CD8-positive, alpha-beta memory T cell (primary cell): ENCODE measurements at places on chromosomes 6 and 20.
A peak's percentile ranks its signal among the peaks of the same experiment; 100 is the strongest.

- no peak for DNase-seq
- peak overlapping the region; percentile 64 for H3K27ac ChIP-seq
- H3K36me3 ChIP-seq, result no peaks in the 10 kb centered on the region
- peaks cover 96% of the 10 kb centered on the region for H3K4me1 ChIP-seq
- peak overlapping the region; percentile 3 for H3K4me3 ChIP-seq
- no peaks in the 10 kb centered on the region for H3K27me3 ChIP-seq
Measured at GRCh38 chr20:48761874-48762273, 65.9 kb downstream of the PREX1 start.

DNA sequence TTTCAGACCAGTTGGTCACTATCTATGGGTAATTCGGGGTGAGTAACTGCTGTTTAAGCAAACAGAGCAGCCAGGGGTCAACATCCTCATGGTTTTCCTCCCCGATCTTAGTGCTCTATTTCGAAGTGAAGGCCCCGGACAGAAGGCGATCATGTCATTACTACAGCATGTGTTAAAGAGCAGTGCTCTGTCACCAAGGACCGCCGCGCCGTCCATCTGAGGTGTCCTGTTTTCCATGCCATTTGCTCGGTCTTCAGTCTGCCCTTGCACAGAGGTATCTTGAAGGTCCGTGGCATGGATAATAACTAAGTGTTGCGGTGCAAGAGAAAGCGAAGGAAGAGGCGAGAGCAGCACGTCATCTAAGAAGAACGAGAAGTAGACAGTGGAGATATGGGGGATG, 25.1 kb downstream of the PPP1R3G start:
- no peak for DNase-seq
- no peaks in the 10 kb centered on the region for H3K36me3 ChIP-seq
- H3K4me3 ChIP-seq, result no peak overlapping the region
- H3K27me3 ChIP-seq, result no peaks in the 10 kb centered on the region
- H3K27ac ChIP-seq, result no peak overlapping the region

DNA sequence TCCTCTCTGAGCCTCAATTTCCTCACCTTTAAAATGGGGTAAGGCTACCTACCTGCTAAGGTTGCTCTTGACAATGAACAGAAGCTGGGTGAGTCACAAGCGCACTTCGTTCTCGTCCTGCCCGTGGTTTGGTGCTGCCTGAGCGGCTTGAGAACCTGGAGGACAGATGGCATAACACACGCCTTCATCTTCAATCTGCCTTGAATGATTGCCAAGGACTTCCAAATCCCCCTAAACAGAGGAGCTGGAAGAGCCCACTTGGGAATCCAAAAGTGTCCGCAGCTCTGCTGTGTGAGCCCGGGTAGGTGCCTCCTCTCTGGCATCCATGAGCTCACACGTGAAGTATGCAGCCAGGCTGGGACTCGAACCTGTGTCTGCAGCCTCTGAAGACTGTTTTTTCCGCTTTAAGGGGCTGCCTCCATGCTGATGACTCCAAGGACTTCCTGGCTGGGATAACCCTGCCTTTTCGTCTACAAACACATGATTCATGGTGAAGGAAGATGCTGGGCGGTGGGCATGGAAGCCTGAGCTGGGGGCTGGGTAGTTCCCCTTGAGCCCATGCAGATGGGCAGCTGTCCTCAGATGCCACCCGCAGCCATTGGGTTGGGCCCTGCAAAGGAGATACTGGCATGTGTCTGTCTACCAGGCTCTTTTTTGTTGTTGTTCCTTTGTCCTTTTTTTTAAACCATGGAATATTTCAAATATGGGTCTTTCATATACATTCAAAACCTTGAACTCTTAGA, 25.3 kb upstream of the CSNK2A1 start:
- no peak overlapping the region for H3K27ac ChIP-seq
- H3K4me1 ChIP-seq, result no peaks in the 10 kb centered on the region
- peaks cover 8% of the 10 kb centered on the region for H3K27me3 ChIP-seq
- H3K36me3 ChIP-seq, result no peaks in the 10 kb centered on the region
- DNase-seq, result no peak

- no peak overlapping the region for H3K4me3 ChIP-seq
- no peak for DNase-seq
- no peaks in the 10 kb centered on the region for H3K4me1 ChIP-seq
- no peak overlapping the region for H3K27ac ChIP-seq
- H3K36me3 ChIP-seq, result no peaks in the 10 kb centered on the region
Measured at GRCh38 chr6:44569931-44570385, 182.5 kb downstream of the CDC5L start.

DNA sequence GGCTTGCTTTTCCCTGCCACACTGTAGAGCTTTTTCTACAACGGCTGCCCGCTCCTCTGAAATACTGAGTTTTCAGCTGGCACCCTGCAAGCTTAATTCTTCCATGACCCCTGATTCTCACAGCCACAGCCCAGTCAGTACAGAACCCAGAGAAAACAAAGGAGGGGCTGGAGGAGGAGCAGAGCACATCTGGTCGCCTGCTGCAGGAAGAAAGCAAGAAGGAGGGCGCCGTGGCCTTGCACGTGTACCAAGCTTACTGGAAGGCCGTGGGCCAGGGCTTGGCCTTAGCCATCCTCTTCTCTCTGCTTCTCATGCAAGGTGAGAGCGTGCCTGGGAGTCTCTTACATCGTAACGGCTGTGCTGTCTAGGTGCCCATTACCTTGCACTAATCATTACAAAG, 11.3 kb downstream of the DLK2 start:
- no peaks in the 10 kb centered on the region for H3K4me1 ChIP-seq
- DNase-seq, result no peak
- no peak overlapping the region for H3K4me3 ChIP-seq

- H3K36me3 ChIP-seq, result no peaks in the 10 kb centered on the region
- no peak for DNase-seq
- H3K27ac ChIP-seq, result no peak overlapping the region
- no peaks in the 10 kb centered on the region for H3K4me1 ChIP-seq
Measured at GRCh38 chr20:57556980-57557274, 4.0 kb upstream of the PCK1 start.

DNA sequence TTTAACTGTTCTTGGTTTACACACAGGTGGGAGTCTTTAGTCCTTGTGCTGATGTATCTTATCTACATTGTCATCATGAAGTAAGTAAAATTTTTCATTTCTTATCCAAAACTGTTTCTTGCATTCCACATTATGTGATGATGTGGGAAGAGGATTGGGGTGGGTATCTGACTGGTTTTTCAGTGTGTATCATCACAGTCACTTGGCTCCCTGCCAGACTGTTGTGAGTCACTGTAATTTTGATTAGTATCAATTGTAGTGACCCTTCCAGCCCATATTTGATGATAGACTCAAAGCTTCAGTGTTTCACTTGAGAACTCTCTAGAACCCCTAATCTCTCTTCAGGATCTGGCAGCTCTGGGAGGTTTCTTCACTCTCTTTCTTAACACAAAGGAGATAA, 84.5 kb upstream of the RIN2 start:
- no peaks in the 10 kb centered on the region for H3K36me3 ChIP-seq
- H3K4me3 ChIP-seq, result no peak overlapping the region
- H3K27me3 ChIP-seq, result no peaks in the 10 kb centered on the region
- no peaks in the 10 kb centered on the region for H3K4me1 ChIP-seq
- H3K27ac ChIP-seq, result no peak overlapping the region
- DNase-seq, result no peak

DNA sequence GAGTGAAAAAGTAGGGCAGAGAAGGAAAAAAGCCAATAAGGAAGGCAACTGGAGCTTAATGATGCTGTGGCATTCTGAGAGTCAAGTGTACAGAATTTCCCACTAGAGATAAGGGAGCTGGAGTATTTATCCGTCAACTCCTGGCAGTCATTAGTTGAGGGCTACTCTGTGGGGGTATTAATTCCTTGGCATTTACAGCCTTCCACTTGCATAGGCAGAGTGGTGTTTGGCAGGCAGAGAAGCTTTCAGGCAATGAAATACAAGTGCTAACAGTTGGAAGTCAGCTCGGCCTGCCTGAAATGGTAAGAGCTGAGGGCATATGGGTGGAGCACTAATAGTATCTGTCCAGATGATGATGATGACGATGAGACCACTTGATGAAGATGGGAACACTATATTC, 207.3 kb upstream of the FLRT3 start:
- no peaks in the 10 kb centered on the region for H3K27me3 ChIP-seq
- no peak for DNase-seq
- no peaks in the 10 kb centered on the region for H3K4me1 ChIP-seq
- no peak overlapping the region for H3K27ac ChIP-seq
- H3K36me3 ChIP-seq, result no peaks in the 10 kb centered on the region

DNA sequence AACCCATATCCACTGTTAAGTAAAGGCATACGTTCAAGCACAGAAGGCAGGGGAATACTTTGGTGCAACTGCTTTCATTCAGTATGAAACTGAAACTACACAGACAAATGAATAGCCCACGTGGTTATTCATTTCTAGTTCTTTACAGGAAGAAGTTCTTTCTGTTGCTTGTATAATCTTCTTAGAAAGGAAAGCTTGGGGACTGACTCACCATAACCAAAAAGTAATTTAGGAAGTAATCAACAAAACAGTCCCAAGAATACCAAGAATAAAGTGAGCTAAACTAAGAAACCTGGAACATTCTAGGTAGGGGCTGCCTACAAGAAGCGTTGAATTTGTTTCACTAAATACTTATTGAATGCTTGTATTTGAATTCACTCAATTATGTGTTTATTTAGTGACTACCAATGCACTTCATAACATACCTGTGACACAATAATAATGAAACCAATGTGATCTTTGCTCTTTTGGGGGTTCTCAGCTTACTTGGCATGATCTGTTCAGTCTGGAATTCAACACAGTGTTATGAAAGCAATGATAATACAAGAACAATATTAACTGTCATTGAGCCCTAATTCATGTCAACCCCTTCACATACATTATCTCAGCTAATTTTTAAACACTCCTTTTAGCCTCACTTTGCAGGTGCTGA, 25.1 kb upstream of the KIAA0408 start:
- H3K27ac ChIP-seq, result no peak overlapping the region
- peak; percentile 18 for DNase-seq
- H3K4me1 ChIP-seq, result peaks cover 14% of the 10 kb centered on the region
- no peaks in the 10 kb centered on the region for H3K27me3 ChIP-seq
- H3K4me3 ChIP-seq, result peak overlapping the region; percentile 45
- H3K36me3 ChIP-seq, result no peaks in the 10 kb centered on the region

DNA sequence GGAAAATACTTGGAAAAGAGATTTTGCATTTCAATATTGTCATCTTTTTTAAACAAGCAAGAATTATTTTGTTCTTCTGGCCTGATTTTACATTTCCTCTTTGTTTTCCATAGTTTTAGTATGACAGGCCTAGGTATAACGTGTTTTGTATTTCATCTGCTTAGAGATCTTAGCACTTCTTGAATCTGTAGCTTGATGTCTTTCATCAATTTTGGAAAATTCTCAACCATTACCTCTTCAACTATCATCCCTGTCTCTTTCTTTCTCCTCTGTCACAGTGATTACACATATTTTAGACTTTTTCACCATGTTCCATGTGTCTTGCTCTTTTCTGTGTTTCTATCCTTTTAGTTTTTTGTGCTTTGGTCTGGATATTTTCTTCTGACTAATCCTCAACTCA, 67.2 kb upstream of the PHACTR1 start:
- no peak overlapping the region for H3K27ac ChIP-seq
- no peaks in the 10 kb centered on the region for H3K4me1 ChIP-seq
- no peak for DNase-seq
- no peaks in the 10 kb centered on the region for H3K36me3 ChIP-seq

GRCh38 chr6:282177-282866, 10.0 kb upstream of the DUSP22 start:
- no peaks in the 10 kb centered on the region for H3K27me3 ChIP-seq
- H3K4me3 ChIP-seq, result no peak overlapping the region
- DNase-seq, result no peak
- no peaks in the 10 kb centered on the region for H3K36me3 ChIP-seq
- no peak overlapping the region for H3K27ac ChIP-seq
- peaks cover 10% of the 10 kb centered on the region for H3K4me1 ChIP-seq

DNA sequence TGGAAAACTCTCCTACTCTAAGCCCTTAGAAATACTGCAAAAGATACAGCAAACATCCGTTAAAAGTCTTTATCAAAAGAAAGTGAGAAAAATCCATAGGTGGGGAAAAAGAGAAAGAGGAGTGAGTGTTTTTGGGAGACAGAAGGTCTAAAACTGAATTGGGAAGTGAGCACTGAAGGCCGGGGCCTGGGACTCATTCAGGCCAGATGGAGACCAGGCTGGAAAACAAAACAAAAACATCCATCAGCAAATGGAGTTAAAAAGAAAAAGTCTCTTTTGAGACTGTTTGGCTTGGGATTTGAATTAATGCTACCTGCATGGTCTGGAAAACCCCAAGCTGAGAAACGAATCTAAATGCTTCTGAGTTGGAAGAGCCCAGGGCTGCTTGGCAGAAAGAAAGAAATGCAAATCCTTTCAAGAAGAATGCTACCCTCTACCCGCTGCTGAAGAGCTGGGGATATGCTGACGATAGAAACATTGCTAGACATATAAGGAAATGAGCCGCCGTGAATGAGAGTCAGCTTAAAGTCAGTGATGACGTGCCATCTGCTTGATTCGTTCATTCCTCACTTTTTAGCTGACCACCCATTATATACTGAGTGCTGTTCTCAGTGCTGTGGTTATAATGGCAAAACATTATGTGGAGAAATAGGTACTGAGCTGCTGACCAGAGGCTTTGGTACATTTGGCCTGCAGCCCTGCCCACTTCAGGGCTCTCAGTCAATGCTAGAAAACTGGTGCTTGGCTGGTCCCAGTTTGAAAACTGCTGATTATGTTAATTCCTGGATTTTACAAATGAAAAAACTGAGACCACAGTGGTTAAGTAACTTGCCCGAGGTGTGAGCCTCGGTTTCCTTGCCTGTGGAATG, 28.0 kb upstream of the TULP4 start:
- H3K4me1 ChIP-seq, result peaks cover 37% of the 10 kb centered on the region
- H3K36me3 ChIP-seq, result no peaks in the 10 kb centered on the region
- H3K4me3 ChIP-seq, result no peak overlapping the region
- no peaks in the 10 kb centered on the region for H3K27me3 ChIP-seq

GRCh38 chr6:163572612-163573011, 158.1 kb downstream of the QKI start:
- H3K27ac ChIP-seq, result no peak overlapping the region
- no peak for DNase-seq
- no peaks in the 10 kb centered on the region for H3K4me1 ChIP-seq
- no peaks in the 10 kb centered on the region for H3K36me3 ChIP-seq
- H3K4me3 ChIP-seq, result no peak overlapping the region
- no peaks in the 10 kb centered on the region for H3K27me3 ChIP-seq

GRCh38 chr6:134293659-134294161, 24.2 kb downstream of the SGK1 start:
- H3K27ac ChIP-seq, result no peak overlapping the region
- no peaks in the 10 kb centered on the region for H3K27me3 ChIP-seq
- H3K36me3 ChIP-seq, result no peaks in the 10 kb centered on the region
- DNase-seq, result no peak
- H3K4me3 ChIP-seq, result no peak overlapping the region
- H3K4me1 ChIP-seq, result peaks cover 5% of the 10 kb centered on the region

GRCh38 chr6:16564436-16564835, 196.8 kb downstream of the ATXN1 start:
- no peaks in the 10 kb centered on the region for H3K36me3 ChIP-seq
- H3K27ac ChIP-seq, result no peak overlapping the region
- DNase-seq, result no peak
- no peak overlapping the region for H3K4me3 ChIP-seq
- no peaks in the 10 kb centered on the region for H3K27me3 ChIP-seq

- no peak overlapping the region for H3K4me3 ChIP-seq
- no peak overlapping the region for H3K27ac ChIP-seq
- H3K36me3 ChIP-seq, result peaks cover 10% of the 10 kb centered on the region
Measured at GRCh38 chr6:26541579-26541978, 3.4 kb downstream of the HMGN4 start.

- H3K27ac ChIP-seq, result no peak overlapping the region
- no peak overlapping the region for H3K4me3 ChIP-seq
- peaks cover 23% of the 10 kb centered on the region for H3K4me1 ChIP-seq
- no peak for DNase-seq
- H3K27me3 ChIP-seq, result no peaks in the 10 kb centered on the region
Measured at GRCh38 chr20:3788685-3789155, 2.2 kb upstream of the CENPB start.
